ENCODE measurements at places on chromosomes 16 and 17.

- DNase-seq, result no peak
Observed at GRCh38 chr16:29789775-29790182, 772 bp upstream of the KIF22 start.

DNA sequence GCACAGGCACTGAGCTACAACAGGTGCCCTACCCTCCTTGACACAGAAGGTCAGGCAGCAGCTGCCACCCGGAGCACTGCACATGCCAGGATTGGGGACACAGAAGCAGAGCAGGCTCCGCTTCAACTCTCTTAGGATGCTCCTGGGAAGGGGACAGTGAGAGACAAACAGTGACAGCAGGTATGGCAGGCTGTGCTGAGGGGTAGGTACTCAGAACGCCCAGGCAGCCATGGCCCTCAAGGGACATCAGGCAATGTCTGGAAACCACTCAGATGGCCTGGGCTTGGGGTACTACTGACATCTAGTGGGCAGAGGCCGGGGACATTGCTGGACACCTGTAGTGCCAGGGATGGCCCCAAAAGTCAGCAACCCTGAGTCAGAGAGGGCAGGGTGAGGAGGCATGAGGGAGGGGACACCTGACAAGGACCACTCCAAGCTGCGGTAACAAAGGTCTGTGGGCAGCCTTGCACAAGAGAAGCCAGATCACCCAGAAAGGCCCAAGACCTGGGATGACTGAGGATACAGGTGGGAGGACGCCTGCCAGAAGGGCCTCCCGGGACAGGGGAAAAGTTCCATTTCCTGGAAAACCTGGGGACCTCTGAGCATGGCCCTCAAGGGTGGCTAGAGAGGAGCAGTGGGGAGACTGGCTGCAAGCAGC lies 21.2 kb downstream of the PEMT start:
- DNase-seq, result no peak

DNA sequence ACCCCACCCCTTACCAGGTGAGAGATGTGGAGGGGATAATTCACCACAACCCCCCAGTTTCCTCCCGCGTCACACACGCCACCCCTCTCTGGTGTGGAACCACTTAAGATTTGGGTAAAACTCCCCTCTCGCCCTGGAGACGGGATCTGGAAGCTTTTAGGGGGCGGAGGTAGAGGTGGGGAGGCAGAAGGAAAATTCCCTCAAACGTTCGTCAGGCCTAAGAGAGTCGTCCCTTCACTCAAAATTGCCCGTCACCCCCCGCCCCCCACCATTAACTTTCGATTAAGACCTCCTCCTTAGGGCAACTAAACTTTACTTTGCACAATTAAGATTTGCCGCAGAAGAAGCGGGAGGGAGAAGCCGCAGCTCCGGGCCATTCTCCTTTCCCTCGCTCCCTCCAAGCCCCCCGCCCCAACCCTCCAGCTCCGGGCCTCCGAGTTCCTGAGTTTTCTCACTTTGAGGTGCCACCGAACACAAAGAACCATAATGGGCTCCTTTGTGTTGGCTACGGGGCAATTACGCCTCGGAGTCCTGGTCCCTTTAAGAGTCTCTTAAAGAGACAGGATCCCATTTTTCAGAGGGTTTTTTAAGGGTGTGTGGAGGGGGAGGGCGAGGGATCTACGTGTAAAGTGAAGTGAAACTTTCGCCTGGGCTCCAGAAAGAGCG lies 985 bp upstream of the FZD2 start:
- DNase-seq, result no peak

DNA sequence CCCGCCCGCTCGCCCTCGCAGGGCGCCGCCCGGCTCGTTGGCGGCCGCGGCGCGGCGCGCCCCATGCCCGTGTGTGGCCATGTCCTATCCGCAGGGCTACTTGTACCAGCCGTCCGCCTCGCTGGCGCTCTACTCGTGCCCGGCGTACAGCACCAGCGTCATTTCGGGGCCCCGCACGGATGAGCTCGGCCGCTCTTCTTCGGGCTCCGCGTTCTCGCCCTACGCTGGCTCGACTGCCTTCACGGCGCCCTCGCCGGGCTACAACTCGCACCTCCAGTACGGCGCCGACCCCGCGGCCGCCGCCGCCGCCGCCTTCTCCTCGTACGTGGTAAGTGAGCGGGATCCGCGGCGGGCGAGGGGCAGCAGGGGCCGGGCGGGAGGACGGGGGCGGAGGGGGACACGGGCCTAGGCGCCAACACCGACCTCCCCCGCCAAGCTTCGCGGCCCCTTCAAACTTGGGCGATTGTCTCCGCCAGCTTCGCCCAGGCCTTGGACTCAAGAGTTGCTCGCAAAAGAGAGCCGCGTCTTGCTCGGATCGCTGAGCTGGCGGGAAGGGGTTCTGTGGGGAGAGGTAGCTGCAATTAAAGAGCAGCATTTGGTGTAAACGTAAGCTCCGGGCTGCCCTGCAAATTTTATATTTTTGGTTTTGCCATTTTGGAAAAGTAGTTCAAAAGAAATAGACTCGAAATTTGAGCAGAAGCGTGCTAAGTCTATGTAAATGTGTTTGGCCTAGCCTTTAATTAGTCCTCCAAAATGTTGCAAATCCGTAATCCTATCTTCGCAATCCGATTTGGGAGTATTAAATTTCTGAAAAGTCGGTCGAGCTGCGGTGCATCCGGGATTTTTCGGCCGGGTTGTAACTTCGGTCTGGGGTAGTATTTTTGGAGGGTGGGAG lies 702 bp downstream of the IRX5 start:
- DNase-seq, result no peak

DNA sequence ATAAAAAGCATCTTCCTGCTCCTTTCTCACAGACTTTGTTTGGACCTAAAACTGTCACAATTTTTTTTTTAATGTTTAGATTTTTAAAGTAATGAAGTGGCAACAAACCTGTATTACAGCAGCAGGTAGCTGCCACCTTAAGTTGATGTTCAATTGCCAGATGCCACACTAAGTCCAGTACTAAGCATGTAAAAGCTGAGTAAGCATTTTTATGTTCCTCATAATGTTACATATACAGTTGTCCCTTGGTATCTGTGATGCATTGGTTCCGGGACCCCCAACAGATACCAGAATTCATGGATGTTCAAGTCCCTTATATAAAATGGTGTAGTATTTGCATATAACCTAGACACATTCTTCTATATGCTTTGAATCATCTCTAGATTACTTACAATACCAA lies 45.1 kb downstream of the TNRC6A start:
- DNase-seq, result no peak

GRCh38 chr16:24970708-24971107 lies 44.5 kb downstream of the ARHGAP17 start:
- DNase-seq, result no peak

- peak; percentile 52 for DNase-seq
Observed at GRCh38 chr17:64780096-64781013, 118.2 kb upstream of the SMURF2 start.

DNA sequence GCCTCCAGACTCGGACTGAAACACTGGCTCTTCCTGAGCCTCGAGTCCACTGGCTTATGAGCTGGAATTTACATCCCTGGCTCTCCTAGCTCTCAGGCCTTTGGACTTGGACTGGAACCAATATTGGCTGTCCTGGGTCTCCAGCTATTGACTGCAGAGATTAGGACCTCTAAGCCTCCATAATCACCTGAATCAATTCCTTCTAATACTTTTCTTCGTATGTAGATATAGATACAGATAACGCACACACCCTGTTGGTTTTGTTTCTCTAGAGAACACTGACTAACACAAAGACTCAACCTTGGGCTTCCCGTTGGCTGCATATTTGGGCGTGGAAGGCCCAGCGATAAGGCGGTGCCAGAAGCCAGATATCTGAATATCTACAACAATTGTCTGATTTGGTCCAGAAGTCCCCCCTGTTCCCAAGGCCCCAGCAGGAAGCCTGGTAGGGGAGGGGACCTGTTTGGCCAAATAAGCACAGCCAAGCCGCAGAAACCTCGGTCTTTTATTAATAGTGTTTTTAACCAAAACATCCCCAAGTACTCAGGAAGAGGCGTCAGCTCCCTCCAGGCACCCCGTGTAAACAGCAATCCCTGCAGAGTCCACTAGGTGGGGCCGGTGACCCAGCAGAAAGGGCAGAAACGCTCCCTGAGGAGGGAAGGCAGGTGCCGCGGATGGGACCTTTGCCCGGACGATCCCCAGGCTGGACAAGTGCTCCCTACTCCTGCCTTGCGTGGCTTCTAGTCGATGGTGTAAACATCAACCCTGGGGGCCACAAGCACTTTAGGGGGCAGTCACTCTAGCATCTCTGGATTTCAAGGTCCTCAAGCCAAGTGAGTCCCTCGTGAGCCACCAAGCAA lies 57.0 kb downstream of the ABR start:
- peak; percentile 64 for DNase-seq

DNA sequence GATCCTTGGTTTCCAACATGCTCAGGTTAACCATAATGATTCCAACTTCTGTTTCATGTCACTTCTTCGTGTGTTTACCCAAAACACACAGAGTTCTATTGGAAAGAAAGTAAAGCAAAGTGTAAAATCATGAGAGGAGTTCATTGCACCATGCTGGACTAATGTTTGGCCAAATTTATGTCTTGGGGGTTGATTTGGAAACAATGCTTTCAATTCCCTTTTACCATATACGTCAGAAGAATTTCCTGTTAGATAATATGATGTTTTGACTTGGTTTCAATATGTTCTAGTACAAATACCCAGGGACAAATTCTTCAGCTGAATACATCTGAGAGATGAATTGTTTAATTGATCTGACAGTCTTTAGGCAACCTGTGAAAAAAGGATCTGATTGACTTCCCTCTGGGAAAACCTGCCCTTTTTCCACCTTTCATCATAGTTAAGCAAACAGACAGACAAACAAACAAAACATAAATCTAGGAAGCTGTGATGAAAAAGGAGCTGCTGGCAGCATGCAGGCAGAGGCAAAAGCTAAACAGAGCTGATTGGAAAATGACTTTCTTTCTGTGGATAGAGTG lies 26.0 kb upstream of the MPHOSPH6 start:
- DNase-seq, result no peak

DNA sequence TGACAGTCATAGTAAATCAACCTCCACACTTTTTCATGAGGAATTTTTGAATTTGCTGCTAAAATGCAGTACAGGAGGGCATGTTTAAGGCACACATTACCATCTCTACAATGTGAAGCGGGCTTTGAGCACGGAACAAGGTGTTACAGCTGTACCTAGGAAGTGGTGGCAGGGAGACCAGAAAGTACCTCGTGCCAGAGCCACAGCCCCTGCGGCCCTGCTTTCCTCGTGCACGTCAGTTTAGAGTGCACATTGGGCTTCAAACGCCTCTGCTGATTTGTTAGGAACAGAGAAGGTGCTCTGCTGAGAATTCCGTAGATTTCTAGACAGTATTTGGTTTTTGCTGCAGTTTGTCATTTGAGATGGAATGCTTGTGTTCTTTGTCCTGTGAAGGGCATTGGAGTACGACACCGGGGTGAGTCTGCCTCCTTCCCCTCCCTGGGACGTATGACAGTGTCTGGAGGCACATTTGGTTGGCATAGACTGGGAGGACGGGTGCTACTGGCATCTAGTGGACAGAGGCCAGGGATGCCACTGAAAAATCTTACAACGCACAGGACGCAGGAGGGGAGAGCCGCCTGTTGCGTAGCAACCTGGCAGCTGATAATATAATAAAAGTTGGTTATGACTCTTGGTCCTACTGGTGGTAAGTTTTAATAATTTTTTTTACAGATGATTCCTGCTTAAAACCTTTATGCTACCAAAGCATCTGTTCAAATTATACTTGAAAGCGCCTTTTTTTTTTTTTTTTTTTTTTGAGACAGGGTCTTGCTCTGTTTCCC lies 9.1 kb downstream of the FOXK2 start:
- DNase-seq, result no peak

DNA sequence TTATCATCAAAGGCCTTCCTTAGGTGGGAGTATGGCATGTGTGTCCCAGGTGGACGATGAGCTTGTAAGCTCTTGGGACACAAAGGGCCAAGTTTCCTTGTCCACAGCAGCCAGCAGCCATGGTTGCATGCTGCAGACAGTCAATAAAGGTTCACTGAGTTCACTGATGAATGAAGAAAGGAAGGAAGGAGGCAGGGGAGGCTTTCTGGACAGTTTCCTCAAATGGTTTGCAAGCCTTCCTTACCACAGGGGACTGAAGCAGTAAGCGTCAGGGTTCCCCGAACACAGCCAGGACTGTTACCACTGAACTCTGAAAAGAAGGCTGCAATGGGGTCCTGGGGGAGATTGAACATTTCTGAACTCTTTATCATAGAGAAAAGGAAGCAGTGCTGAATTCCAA lies 111.1 kb downstream of the GAS7 start:
- no peak for DNase-seq

GRCh38 chr16:8905795-8906591 lies 23.8 kb downstream of the LITAFD start:
- DNase-seq, result no peak

GRCh38 chr17:17207998-17208397 lies 1.9 kb upstream of the PLD6 start:
- DNase-seq, result no peak

DNA sequence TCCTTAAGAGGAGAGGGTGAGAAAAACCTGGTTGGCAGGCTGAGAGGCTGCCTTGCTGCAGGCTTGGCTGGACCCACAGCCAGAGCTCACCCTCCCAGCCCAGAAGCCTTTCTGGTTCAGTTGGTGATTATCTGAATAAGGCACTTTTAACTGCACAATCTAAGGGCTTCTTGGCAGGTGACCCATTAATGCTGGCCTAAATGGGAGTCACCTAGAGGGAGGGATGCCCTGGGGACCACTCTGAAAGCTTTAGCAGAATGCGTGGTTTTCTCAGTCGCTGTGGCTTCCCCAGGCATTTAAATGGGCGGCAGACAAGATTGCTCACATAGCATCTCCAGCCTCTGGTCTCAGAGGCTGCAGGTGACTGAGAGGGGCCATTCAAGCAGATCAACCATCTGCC lies 33.2 kb upstream of the SHISA9 start:
- DNase-seq, result no peak

DNA sequence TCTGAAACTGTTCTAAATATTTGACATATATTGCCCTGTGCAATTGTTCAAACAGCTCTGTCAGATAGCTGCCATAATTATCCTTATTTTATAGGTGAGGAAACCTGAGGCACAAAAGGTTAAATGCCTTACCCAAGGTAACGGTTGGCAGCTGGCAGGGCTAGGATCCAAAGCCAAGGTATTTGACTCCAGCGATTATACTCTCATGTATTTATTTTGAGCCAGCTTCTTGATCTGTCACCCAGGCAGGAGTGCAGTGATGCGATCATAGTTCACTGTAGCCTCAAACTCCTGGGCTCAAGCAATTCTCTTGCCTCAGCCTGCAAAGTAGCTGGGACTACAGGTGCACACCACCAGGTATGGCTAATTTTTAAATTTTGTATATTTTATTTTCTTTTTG lies 7.2 kb downstream of the ENO3 start:
- DNase-seq, result no peak

GRCh38 chr16:17389384-17389783 lies 81.4 kb downstream of the XYLT1 start:
- no peak for DNase-seq

- no peak for DNase-seq
Observed at GRCh38 chr16:29811170-29811895, 660 bp upstream of the PRRT2 start.

- DNase-seq, result no peak
Observed at GRCh38 chr17:45965812-45966211, 33.2 kb upstream of the STH start.

GRCh38 chr17:57570724-57571344 lies 174.3 kb downstream of the CCDC182 start:
- no peak for DNase-seq
